ENCODE measurements at places on chromosomes 3 and 15. TPM values are rescaled to one million over a fixed set of nuclear protein-coding genes. Genes with fewer than 3 reads are reported as not detected.

GRCh38 chr15:29044503-29044901, 158.7 kb downstream of the APBA2 start:
- no peak for DNase-seq

DNA sequence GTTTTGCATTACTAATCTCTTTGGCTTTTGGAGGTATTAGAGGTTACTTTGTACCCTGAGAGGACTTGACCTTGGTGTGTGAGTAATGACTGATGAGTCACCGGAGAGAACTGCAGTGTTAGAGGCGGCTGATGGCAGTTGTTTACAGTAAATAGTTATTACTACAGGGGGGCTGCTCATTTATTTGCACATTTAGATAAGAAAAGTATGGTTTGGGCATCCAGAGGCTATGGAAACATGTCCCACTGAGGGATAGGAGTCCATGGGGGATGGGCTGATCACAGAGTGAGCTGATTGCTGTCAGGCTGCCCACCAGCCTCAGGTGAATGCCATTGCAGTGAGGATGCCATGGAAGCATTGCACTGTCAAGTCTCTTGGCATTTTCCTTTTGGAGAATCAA, 17.3 kb upstream of the STAC start:
- no peak for DNase-seq

DNA sequence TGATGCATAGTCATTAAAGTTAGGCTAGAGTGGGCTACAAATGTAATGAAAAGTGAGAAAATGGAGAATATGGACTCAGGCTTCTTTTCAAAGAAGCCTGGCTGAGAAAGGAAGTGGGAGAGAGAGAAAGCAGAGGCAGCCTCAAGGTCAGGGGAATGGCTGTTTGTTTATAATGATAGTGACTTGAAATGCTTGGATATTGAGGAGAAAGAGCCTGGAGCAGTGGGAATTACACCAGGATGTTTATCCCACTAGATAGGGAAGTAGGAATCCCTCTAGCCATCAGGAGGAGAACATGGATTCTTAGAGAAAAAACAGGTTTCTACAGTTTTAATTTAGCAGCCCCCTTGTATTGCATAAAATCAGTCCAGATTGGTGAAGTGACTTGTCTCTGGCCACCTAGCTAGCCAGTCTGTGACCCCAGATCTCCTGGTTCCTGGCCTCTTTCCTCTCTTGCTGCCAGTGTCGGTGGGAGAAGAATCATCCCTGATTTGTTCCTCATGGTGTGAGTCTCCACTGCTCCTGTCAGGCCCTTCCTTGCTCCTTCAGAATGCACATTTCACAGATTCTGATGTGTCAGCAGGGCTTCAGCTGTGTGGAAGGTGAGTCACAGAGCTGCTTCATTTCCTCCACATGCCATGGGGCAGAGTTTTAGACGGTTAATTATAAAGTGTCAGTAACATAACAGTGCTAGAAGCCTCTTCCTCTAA, 32.9 kb downstream of the SEMA6D start:
- DNase-seq: no peak

- DNase-seq: no peak
These were observed 42.1 kb upstream of the SLC6A6 start for GRCh38 chr3:14360123-14360881.

RBPMS2 gene
- polyA plus RNA-seq: 4.5 TPM

GRCh38 chr3:168249205-168249549, 153.5 kb upstream of the GOLIM4 start:
- no peak for DNase-seq

DLL4 gene
- 6.8 TPM for polyA plus RNA-seq

DNA sequence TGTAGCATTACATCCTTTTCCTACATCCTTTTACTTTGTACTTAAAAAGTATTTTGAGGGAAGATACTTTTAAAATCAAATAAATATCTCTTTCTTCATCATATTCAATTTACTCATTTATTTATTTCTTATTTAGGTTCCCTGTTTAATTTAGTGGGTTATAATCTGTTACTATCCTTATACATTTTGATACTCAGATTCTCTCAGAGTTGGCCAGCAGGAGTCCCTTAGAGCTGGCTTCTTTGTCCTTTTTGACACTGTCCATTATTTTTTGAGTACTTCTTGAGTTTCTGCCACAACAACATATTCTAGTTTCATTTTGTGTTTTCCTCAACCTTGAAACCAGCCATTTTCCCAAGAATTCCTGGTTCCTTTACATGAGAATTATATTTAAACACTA, 111.6 kb upstream of the DCBLD2 start:
- no peak for DNase-seq

DNA sequence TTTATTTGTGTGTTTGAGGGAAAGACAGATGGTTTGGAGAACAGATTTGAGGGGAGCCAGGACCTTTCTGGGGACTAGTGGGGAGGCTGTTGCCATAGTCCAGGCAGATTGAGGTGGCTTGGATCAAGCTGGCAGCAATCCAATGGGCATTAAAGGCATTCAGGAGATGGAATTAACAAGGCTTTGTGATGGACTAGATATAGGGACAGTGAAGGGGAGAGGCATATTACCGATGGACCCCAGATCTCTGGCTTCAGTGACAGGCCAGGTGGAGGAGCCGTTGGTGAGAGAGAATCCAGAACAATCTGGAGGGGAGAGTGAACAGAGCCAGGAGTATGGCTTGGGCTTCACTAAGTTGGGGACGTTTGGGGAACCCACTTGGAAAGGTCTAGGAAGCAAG, 124.8 kb downstream of the EEFSEC start:
- DNase-seq: no peak

HLTF gene
- polyA plus RNA-seq: 12.2 TPM

FBXW12 gene
- polyA plus RNA-seq: not detected

CHRM5 gene
- polyA plus RNA-seq: 4.4 TPM

DNA sequence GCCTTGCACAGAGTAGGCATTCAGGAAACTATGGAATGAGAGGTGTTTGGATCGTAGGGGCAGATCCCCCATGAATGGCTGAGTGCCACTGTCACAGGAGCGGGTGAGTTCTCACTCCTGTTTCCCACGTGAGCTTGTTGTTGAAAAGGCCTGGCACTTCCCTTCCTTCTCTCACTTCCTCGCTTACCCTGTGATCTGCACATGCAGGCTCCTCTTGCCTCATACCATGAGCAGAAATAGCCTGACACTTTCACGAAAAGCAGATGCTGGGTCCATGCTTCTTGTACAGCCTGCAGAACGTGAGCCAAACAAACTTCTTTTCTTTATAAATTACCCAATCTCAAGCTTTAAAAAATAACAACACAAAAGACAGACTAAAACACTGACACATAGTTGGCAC, 55.4 kb downstream of the AGBL1 start:
- no peak for DNase-seq

MYZAP gene
- polyA plus RNA-seq: 0.51 TPM

- no peak for DNase-seq
These were observed 20.5 kb downstream of the TRPM1 start for GRCh38 chr15:31081056-31081455.

CRYBG3 gene
- 1.1 TPM for polyA plus RNA-seq

FAM227B gene
- 4.9 TPM for polyA plus RNA-seq

DNA sequence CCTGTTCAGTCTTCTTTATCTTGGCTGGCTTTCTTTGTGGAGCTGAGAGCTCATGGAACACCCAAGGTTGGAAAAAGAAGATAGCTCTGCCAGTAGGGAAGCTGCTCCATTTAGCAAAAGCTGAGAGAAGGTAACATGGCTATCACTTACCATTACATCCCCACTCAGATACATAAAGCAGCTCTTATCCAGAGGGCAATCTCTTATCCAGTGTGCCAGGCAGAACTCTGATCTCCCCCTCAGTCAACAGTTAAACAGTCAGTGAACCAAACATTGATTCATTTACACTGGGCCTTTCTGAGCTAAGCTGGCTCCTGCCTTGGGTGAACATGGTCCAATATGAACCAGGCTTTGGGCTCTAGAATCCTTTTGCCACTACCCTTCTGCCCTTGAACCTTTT, 624.2 kb downstream of the NTRK3 start:
- no peak for DNase-seq

CYP8B1 gene
- polyA plus RNA-seq: not detected

GRCh38 chr3:46338840-46339239, 15.1 kb upstream of the CCR2 start:
- DNase-seq: no peak

MST1R gene
- 1.6 TPM for polyA plus RNA-seq

CHSY1 gene
- 23.9 TPM for polyA plus RNA-seq

NAALADL2 gene
- 0.80 TPM for polyA plus RNA-seq

- no peak for DNase-seq
These were observed 25.5 kb downstream of the CPN2 start for GRCh38 chr3:194325424-194326153.

- DNase-seq: no peak
These were observed 34.9 kb downstream of the MAGEF1 start for GRCh38 chr3:184676927-184677326.

- DNase-seq: no peak
These were observed 52.1 kb downstream of the LSAMP start for GRCh38 chr3:116393199-116393598.

GRCh38 chr15:27854601-27855000, 244.5 kb downstream of the OCA2 start:
- DNase-seq: no peak

DNA sequence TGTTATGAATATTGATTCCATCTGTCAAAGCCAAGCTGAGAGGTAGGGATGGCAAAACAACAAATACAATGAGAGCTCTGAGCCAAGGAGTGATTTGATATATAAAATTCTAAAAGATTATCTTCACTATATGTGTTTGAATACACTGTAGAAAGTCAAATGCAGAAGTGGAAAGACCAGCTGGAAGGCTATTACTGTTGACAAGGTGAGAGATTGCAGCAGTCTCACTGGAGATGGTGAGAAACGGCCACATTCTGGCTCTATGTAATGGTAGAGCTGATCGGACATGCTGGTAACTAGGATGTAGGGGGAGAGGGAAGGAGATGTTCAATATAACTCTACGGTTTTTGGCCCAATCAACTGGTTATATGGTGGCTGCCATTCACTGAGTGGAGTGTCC, 434.2 kb upstream of the SUCLG2 start:
- no peak for DNase-seq

- DNase-seq: no peak
These were observed 49.7 kb downstream of the LRRN1 start for GRCh38 chr3:3848923-3849275.

- DNase-seq: no peak
These were observed 112.3 kb downstream of the WDR76 start for GRCh38 chr15:43939070-43939469.

GRCh38 chr3:52402706-52403270, 42.1 kb downstream of the SEMA3G start:
- no peak for DNase-seq

- no peak for DNase-seq
These were observed 23.6 kb upstream of the TSPAN3 start for GRCh38 chr15:77094397-77095030.

- no peak for DNase-seq
These were observed 241.4 kb downstream of the GABRB3 start for GRCh38 chr15:26531489-26531888.

DNA sequence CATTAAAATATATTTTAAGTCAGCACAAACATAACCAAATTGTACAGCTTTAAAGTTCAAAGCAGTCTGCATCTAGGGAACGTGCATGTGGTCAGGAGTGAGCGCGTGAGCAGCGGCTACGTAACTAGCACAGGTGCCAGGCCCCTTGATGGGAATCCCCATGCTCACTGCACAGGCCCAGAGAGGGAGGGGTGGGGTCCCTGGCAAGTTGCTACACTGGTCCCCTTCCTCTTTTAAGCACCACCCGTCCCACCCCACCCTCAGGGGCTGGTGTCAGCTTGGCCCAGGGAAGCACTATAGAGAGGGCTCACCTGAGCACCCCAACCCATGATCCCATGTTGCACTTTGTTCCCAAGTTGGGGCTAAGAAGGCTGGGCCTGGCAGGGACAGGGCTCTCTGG, 835 bp upstream of the GMPPB start:
- DNase-seq: no peak

- DNase-seq: peak; percentile 89
These were observed 18.4 kb downstream of the CCK start for GRCh38 chr3:42247576-42248027.

DNA sequence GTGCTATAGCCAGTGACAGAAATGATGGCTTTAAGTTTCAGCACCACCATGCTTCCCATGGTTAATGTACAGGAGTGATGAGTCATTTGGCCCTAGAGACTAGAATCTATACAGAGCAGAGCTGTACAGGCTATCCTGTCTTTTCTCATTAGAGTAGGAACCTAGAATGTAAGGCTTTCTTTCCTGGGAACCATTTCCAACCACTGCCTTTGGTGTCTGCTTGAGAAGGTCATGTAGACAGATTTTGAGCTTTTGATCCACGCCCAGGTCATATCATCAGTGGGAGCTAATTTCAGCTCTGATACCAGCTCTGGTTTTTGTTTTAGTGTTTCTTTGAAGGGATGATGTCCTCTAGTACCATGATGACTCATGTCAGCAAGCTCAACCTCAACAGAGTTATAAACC, 543.1 kb downstream of the NTRK3 start:
- no peak for DNase-seq

- peak; percentile 3 for DNase-seq
These were observed 14.0 kb downstream of the DNAH12 start for GRCh38 chr3:57530071-57530608.

GRCh38 chr3:184564685-184565385, 3.2 kb downstream of the EPHB3 start:
- DNase-seq: no peak

DNA sequence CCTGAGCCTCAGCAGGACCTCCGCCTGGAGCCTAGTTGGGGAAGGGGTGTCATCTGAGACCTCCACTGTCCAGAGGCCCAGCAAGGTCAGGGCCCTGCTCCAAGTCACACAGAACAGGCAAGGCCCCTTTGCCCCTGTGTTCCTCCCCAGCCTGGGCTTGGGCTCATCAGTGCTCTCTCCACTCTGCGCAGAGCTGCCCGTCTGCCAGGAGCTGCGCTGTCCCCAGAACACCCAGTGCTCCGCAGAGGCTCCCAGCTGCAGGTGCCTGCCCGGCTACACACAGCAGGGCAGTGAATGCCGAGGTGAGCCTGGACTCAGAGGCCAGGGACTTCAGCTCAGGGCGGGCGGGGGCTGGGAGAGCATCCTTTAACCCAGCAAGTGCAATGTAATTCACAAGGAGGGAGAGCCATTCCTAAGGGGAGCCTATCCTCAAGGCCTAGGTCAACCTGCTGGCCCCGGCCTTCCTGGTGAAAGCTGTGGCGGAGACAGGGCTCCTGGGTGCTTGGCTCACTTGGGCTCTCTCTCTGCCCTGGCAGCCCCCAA, 7.7 kb downstream of the STAB1 start:
- no peak for DNase-seq

ISL2 gene
- 4.7 TPM for polyA plus RNA-seq

DNA sequence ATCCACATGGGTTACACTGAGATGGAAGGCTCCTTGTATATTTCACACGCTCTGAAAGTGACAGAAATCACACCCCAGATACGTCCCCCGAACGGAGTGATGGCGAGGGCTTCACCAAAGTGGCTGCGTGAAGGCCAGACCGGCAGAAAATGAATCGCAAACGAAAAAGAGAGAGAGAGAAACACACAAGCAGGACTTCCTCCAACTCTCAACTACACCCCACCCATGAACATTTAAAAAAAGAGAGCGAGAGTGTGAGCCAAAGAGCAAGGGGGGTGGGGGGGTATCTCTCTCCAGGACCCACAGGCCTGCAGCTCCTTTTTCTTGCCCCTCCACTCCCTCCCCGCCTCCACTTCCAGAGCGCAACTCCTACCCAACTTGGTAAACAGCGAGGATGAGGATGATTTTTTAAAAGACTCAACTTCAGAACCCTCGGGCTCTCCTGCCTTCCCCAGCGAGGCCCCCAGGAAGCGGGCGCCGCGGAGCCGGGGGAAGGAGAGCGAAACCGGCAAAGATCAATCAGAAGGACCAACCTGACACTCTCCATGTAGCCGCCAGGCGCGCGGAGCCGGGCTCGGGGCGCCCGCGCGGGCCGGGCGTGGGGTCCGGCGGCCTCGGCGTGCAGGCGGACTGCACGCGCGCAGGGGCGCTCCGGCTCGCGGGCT, 519.1 kb downstream of the FOXP1 start:
- no peak for DNase-seq

All from brain (organoid and tissue), 16 donors.